NCI-H510A treated with DMSO at 0.1 percent for 48 hours (cell line): ENCODE measurements at places on chromosomes 6 and 20.
A peak's percentile ranks its signal among the peaks of the same experiment; 100 is the strongest.

GRCh38 chr20:38748861-38749149 is 545 bp downstream of the ACTR5 start:
- DNase-seq: peak; percentile 55

GRCh38 chr6:88702956-88703556 is 260.4 kb downstream of the RNGTT start:
- DNase-seq: no peak

GRCh38 chr6:158286413-158286812 is 25.9 kb upstream of the TULP4 start:
- DNase-seq: no peak

DNA sequence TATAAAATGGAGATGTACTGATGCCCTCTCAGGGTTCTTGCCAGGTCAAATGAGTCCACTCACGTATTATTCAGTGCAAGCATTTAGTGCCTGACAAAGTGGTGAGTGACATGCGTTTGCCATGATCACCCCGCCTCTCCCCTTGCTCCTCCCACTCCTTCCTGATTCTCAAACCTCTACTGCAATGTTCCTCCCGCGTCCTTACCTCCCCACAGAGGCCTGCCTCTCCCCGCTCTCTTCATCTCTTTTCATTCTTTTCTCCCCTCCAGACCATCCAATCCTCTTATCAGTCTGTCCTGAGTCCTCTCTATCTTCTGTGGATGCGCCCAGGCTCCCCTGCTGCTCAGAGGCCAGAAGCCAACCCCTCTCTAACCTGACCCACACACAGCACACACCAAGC is 40.7 kb downstream of the KCNK5 start:
- DNase-seq: no peak

DNA sequence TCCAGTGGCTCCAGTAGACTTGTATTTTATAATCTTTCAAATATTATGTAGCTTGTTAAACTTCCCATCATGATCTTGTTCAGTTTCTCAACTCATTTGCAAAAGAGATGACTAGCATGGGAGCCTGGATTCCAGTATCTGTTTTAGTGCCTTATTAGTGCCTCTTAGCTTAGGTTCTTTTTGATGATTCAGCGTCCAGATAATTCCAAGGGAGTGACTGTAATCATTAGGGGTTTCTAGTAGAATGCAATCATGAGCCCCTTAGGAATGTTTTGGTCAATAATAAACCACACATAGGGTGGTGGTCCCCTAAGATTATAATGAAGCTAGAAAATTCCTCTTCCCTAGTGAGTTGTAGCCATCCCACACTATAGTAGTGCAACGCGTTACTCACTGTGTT is 7.0 kb downstream of the CD2AP start:
- no peak for DNase-seq

DNA sequence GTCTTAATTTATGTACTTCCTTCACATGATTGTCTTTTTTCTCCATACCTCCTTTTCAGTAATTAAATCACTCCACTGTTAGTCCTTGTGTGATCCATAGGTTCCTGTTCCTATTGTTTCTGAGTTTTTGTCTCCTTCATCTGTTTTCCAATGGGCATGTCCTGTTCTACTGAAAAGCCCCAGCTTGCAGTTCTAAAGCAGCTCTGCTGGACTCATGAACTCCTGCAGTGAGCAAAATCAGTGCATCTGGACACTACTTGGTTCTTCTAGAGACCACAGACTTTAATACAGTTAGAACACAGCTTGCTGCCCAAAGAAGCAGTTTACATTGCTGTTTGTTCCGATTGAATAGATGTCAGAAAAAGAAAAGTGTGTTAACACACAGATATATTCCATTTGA is 593.3 kb upstream of the HS3ST5 start:
- DNase-seq: no peak

GRCh38 chr6:339480-339879 is 47.2 kb downstream of the DUSP22 start:
- no peak for DNase-seq

DNA sequence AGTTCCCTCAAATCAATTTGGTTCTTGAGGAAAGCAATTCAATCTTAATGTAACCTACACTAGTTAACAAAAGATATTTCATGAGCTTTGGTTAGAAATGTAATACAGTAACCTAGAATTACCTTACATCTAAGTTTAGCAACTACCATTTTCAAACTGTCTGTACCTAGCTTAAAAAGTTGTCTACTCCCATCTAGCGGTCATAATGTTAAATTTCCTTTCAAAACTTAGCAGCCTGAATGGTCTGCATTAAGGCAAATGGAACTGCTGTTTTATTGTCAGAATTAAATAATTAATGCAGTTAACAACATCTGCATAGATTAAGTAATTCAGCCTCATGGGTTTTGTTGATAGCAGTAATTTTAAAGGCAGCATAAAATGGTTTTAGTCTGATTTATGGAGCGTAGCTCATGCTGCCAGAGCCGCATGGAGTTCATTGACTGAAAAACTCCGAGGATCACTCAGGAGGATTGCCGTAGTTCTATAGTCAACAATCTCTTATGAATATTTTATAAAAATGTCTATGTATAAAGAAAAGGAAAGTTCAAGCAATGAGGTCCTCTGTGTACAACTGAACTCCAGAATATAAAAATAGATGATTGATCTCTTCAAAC is 485.4 kb upstream of the MANEA start:
- peak; percentile 71 for DNase-seq

DNA sequence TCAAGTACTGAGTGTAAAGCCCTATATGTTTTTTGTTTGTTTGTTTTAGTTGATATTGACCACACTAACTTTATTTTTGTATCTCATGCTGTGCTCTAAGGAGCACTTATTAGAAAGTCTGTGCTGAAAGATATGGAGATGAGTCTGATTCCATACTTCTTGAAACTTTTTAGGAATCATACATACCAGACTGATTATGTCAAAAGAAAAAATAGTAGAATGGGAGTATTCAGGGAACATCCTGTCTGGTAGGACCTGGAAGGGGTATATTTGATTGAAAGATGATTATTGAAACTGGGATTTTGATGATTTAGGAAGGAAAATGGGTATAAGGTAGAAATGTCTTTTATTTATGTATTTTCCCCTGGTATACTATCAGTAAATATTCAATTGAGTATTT is 111.4 kb downstream of the QKI start:
- DNase-seq: no peak

DNA sequence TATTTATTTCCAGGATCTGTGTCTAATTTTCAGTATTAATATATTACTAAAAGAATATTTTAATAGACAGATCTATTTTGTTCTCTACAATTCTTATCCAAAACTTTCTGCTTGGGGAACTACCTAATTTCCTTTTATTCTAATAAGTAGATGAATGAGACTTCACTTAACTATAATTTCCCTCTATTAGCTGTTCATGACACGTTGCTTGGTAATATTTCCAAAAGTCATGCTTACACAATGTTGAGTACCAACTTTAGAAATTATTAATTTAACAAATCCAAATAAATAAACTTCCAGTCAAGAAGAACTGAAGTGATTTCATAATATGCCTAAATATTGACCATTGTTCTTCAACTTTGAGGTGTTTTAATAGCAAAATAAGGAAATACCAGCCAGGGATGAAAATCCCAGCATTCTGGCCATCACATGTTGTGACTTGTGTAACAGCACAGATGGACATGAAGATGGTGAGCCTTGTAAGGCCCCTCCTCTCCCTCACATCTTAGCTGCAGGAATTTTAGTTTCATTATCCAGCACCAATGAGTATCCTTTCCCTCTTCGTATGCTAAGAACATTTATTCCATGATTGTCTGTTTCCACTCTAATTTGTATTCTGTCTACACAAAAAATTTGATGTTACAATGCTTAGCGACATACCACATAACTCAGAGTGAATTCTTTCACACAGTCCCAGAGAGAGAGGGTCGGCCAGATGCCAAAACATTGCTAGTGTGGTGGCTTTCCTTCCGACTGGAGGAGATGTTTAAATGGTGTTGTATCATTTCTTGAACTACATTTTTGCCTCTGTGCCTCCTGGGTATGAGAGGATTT is 137.5 kb downstream of the FOXA2 start:
- DNase-seq: no peak

- DNase-seq: no peak
These were observed 101.0 kb upstream of the DTNBP1 start for GRCh38 chr6:15763837-15764236.

DNA sequence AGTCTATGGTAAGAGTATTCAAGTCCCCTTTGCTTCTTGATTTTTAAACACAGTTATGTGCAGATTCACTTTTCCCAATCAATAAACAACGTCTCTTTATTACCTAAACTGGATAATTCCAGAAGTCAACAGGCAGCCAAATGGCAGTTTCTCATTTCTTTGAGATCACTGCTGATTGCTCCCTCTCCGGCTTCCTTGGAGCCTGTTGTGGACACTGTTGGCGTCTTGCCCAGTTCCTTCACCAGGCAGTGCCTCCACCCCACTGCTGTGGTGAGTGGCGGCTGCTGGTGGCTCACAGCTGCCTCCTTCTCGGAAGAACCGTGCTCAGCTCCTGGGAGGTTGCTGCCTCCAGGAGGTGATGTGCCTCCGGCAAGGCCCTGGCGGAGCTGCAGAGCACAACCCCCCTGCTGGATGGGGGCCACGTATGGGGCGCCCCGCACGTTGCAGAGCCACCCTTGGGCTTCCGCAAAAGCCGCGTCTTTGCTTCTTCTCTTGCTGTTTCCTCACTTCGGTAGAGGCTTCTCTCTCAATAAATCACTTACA is 105.1 kb upstream of the CNKSR3 start:
- peak; percentile 97 for DNase-seq

- DNase-seq: no peak
These were observed 143.7 kb upstream of the GGTLC1 start for GRCh38 chr20:24132246-24132645.
